ENCODE measurements at places on chromosomes 13 and 19. TPM values are rescaled to one million over a fixed set of nuclear protein-coding genes. Genes with fewer than 3 reads are reported as not detected.

The PRODH2 gene
- total RNA-seq = not detected

The BIVM gene
- 14.5 TPM for total RNA-seq

The CKM gene
- total RNA-seq = not detected

The PSG3 gene
- total RNA-seq = not detected

The C2CD4C gene
- 2.1 TPM for total RNA-seq

The AP3D1 gene
- 143 TPM for total RNA-seq

The ZNF222 gene
- 5.2 TPM for total RNA-seq

The FBXO27 gene
- 13.3 TPM for total RNA-seq

The HAUS5 gene
- 8.8 TPM for total RNA-seq

The WDR87 gene
- not detected for total RNA-seq

The ZNF283 gene
- 3.7 TPM for total RNA-seq

The LGALS4 gene
- total RNA-seq = not detected

The SLITRK6 gene
- 0.47 TPM for total RNA-seq

Data from adrenal gland (tissue), 19 donors.